ENCODE measurements at places on chromosomes 2 and 18.

- DNase-seq, result no peak
These were observed 161.2 kb upstream of the XIRP2 start for GRCh38 chr2:166727095-166727494.

DNA sequence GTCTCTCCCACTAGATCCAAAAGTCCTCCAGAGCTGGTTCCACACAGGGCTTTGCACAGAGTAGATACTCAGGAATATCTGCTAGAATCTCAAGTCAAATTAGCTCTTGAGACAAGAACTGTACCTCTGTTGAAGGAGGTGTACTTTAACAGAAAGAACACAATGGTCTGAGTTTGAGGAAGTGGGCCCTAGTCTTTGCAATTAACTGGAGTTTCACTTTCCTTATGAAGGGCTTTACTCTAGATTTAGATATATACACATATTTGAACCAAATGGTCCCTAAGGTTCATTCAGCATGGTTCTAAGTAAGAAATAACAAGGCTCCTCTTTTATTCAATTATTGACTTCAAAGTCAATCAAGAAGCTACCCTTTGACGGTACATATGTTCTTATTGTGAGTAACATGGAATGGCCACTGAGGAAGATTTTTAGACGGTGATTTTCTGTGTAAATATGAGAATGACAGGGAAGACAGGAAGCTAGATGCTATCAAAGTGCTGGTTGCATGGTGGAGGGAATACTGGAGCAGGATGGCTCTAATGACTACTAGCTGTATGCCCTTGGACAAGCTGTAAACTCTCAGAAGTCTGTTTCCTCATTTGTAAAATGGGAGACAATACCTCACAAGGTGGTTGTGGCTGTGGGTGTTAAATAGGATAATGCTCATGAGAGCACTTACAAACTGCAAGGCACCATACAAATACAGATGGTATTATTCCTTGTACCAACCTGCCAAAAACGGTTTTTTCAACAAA lies 73.5 kb upstream of the SERTAD2 start:
- no peak for DNase-seq

DNA sequence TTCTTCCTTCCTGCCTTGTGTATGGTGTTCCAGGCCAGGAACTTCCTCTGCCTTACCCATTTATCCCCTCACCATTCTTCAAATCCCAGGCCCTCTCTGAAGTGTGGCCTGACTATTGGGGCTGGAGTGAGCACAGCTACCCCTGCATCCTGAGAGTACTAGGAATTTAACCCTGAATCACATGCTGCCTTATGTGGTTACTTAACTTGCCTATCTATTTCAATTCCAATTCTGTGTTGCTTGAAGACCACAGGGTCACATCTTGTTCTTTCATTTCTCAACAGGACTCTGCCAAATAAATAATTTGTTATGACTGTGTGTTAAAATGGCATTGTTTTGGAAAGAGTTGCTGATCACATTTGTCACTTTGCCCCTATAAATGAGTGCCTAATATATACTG lies 108.6 kb downstream of the CERS6 start:
- no peak for DNase-seq

DNA sequence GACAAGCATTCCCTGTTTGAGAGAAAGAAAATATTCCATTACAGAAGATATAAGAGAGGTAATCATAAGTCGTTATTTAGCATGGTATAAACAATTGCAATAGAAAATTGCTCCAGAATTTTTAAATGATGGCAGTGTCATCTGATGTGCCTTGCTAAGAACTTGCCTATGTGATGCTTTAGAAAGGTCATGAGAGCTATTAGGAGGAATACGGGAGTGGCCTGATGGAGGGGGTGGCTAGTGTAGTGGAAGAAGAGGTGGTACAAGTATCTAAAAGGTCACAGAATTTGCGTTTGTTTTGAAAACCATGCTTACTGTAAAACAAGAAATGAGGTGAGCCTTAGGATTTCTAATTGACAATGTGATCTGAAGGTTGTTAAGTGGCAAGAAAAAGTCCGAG lies 550.0 kb downstream of the TMX3 start:
- no peak for DNase-seq

DNA sequence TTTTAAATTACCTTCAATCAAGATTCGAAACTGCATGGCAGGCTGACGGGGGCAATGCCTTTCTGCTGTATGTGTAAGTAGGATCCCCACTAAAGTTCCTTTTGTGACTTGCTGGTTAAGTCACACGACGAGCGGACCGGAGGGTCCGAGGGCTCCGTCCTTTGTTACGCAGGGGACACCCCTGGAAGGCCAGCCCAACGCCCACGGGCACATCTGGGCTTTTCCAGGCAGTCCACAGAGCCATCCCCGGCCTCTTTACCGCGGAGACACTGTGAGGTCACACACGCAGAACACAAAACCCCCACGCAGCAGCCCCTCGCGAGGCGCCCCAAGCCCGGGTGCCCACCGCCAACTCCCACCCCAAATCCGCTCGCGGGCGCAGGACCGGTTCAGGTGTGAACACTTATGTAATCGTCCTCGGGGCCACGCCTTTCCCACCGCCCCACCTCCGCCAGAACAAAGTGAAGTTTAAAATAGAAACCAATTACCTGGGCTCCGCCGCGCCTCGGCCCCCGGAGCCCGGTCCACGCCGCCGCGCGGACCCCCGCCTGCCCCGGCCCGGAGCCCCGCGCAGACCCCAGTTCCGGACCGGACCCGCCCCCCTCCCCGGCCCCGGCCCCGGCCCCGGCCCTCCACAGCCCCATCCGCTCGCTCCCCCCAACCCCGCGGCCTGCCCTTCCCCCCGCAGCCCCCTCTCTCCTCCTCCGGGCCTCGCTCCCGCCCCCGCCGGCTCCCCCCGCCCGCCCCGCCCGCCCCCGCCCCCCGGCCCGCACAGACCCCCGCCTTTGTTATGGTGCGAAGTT lies 4.2 kb downstream of the ZNF516 start:
- no peak for DNase-seq

GRCh38 chr2:46601328-46601963 lies 122.1 kb downstream of the TMEM247 start:
- peak; percentile 9 for DNase-seq

GRCh38 chr2:109084341-109084740 lies 44.7 kb upstream of the SH3RF3 start:
- DNase-seq, result no peak

GRCh38 chr2:218671097-218671653 lies 627 bp downstream of the RNF25 start:
- no peak for DNase-seq

DNA sequence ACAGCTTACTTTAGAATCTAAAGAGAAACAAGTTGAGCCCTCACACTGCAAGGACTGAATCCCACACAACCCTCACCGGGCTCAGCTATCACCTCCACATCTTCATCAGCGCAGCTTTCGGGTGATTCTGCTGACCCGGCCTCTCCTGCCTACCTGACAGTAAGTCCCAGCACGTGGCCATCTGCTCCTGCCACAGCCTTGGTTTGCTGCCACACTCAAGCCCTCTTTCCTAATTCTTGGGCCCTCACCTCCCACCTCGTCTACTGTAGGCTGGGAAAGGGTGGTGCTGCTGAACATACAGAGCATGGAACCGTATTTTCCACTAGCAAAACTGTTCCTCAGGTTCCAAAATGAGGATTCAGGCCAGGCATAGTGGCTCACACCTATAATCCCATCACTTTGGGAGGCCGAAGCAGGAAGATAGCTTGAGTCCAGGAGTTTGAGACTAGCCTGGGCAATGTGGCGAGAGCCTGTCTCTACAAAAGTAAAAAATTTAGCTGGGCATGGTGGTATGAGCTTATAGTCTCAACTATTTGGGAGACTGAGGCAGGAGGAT lies 55.3 kb upstream of the HAAO start:
- DNase-seq, result no peak

DNA sequence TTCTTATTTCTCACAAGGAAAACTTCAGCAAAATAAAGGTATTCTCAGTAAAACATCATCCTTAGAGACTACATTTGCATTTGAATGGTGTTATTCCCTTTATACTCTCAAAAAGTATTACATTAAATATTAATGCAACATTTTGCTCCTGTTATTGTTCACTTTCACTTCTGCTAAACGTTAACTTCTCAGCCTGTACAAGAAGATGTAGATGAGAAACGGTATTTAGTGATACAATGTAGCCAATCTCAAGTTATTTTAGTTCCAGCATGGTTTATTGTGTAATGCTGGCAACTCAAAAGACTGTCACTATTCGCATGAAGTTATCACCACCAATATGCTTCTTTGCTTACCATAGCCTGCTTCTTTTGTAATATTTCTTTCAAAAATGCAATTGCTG lies 514.1 kb downstream of the CPS1 start:
- no peak for DNase-seq

DNA sequence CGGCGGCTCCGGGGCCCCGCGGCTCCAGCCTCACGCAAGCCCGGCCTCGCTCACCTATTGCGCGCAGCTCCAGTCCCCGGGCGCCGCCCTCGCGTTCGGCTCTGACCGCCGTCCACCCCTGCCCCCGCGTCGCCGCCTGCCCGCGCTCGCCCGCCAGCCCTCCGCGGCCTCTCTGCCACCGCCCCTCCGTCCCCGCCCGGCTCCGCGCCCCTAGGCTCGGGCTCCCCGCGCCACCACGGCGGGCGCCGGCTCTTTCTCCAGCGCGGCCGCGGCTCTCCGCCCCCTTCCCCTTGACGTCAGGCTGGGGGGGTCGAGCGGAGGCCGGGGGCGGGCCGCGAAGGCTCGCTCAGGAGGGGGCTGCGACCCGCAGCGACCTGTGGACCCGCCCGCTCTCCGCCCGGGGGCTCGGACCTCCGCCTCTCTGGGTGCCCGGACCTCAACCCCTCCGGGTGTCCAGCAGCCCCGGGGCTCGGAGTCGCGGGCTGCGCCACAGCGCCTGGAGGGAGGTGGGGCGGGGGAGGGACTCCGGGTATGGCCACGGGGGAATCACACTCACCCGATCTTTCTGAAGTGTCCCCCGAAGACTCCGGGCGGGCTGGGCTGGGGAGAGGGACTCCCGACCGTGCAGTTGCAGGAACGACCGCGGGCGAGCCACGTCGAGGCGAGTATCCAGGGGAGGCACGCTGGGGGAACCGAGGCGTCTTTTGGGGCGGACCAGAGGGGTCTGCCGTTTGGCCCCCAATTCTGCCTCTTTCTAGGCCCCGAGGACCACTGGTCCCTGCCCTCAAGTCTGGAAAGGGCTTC lies at the start of gene SEMA4C:
Gene SEMA4C, minus strand, starts transcription at position 259 of the 804 bp plus-strand sequence. CDS start 2,194 bp downstream, outside the sequence.
- no peak for DNase-seq

GRCh38 chr2:108912629-108912902 lies 76.5 kb downstream of the EDAR start:
- DNase-seq, result no peak

GRCh38 chr18:70046207-70046606 lies 98.5 kb upstream of the CD226 start:
- no peak for DNase-seq

DNA sequence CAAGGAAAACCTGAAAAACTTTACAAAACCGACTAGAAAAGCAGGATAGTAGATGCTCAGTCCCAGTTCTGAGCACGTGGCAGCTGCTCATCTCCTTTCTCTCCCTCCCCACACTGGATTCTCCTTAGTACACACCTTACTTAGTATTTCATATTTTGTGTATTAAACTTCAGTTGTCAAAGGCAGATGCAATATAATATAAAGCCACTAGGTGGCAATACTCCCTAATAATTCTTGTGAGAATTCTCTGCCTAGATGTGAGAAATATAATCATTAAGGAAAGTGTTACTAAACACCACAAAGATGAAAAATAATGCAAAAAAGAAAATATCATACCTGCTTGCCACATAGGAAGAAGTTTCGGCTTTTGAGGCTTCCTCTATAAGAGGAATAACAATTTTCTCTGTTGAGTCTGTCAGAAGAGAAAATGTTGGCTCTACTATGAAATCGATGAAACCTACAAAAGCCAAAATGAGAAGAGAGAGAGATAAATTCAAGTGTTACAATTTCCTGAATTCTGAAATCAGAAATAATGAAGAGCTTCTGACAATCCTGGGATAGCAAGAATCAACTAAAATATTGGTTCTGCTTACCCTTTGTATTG lies 200.6 kb downstream of the PPP1R1C start:
- peak; percentile 45 for DNase-seq

DNA sequence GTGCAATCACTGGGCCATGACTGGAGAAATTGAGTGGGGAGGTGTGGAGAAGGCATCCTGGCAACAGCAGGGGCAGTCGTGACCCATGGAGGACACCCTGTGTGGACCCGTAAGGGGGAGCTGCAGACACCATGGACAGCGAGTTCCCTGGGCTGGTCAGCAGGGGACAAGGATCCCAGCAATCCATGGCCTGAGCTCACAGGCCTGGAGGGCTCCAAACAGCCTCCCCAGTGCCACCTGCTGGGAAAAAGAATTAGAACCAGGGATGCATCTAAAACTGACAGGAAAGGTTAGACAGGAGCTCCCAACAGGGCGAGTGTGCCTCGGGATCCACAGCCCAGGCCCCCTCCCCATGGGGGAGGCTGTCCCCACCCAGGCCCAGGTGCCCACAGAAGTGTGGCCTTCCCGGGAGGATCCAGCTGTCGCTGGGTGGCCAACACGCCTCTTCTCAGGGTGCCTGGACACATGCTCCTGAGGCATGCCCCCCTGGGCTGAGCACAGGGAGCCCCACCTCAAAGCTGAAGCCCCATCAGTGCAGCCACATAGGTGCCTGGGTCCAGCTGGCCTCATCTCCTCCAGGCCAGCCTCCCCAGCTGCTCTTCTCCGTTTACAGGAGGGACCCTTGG lies 20.5 kb upstream of the KIF1A start:
- DNase-seq, result no peak

DNA sequence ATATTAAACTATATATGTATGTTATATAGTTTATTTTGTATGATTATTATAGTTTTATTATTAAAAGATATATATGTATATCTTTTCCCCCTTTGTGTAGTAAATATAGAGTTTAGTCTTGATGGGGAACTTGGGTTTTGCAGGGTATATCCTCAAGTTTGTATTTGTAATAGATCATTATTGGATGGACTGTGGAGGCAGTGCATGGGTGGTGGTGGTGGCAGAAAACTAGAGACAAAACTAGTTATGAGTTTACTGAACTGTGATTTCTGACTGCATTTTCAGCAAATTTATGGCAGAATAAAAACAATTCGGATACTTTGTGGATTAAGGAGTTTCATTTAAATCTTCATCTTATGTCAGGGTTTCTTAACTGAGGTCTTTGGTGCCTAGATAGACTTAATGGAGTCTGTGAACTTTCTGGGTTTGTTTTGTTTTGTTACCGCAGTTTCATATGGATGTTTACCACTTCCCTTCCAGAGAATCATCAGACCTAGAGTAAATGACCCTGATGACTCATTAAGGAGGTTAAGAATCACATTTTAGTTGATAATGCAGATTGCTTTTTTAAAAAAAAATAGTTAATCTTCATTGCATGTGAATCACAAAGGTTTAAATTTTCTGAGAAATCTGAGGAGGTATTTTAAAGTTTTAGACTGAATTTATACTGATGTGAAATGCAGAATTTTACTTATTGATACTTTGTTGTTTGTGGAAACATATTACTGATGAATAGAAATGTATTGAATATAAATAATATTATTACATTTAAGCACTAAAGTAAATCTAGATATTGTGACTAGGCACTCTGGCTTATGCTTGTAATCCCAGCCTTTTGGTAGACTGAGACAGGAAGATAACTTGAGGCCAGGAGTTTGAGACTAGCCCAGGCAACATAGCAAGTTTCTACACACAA lies 14.5 kb downstream of the EPC2 start:
- DNase-seq, result no peak

Measured in NCI-H446 treated with DMSO at 0.1 percent for 48 hours (cell line).